ENCODE measurements at places on chromosomes 7 and 10.

DNA sequence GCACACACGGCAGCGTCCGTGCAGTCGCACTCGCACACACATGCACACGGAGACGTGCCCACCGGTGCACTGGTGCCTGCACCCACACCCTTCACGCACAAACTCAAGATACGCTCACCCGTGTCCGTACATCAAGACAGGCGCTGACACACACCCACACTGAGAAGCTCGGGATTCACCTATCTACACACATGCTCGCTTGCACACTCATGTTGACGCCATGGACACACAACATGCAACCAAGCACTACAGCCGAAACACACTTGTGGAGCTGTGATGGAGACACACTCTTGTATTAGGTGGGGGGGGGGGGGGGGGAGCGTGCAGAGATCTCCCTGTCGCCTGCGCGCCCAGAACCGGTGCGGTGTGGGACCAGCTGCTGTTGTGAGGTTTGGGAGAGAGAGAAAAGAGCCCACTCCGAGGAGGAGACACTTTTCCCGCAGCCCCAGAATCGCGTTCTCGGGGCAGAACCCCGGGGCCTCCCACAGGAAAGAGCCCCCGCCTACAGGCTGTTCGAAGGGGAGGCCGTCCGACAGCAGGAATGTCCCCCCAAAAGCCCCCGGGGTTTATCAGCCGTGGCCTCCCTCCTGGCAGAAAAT is 605 bp upstream of the NFKB2 start:
- DNase-seq, result peak; percentile 51

DNA sequence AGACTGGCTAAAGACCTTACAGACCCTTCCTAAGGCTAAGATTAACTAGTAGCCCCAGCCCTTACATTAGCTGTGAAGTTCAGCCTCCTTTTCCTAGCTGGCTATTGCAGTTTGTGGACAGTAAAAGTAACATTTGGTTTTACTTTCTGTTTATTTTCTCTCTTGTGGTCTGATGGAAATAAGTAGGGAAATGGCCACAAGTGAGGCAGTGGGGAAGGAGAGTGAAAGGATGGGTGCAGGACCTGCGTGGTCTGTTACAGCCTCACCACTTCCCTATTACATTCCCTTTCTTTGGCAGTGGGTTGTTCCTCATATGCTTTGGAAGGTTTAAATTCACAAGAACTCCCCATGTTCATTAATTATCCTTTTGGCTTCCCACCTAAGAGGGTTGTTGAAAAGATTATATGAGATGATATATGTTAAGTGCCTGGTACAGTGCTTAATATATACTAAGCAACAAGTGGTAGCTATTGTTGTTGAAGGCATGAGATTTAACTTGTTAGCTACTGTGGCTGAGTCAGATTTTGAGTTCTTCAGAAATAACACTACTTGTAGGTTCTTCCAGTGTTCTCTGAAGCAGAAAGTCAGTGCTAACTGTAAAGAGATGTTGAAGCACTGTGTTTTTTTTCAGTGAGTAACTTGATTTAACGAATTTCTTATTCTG is 181.7 kb downstream of the ST7 start:
- no peak for DNase-seq

DNA sequence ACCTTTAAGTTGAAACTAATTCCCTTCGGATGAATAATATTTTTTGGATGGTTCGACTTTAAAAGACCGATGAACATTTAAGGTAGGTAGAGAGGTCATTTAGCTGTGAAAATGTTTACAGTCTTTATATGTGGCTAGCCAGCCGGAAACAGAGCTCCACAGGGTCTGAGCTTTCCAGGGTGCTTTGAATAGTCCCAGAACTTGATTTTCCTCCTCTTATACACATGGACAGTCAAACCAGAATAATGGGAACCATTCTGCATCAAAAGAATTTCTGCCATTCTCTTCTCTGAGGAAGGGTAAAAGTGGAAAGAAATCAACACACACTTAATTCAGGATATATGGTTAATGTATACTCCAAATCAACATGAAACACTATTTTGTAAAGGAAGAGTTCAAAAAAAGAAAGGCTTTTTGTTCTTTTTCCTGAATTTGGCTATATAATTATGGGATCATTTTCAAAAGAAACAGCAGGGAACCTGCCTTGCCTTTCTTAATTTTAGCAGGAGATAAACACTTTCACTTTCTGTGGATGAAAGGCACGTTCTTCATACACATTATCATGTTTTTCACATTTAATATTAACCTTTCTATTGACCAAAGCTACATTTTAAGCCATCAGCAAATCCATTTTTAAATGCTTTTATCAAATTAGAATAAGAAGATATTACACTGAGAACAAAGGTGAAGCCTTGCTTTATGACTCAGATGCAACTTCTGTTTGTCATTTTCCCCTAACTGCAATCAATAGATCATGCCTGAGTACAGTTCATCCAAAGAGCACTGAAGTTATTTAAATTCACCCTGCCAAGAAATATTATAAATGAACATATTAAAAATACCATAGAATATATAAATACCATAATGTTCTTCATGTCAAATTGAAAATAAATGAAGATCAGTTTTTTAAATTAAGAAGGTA is 307.3 kb downstream of the THSD7A start:
- DNase-seq, result peak; percentile 31

GRCh38 chr10:119406601-119407253 is 135.8 kb downstream of the RGS10 start:
- DNase-seq, result no peak

- DNase-seq, result no peak
Observed at GRCh38 chr7:68185631-68186456, 1189.2 kb downstream of the TYW1 start.

- DNase-seq, result peak; percentile 95
Observed at GRCh38 chr7:44072364-44073231, 7.2 kb upstream of the PGAM2 start.

GRCh38 chr10:117968354-117969182 is 78.2 kb downstream of the RAB11FIP2 start:
- no peak for DNase-seq

DNA sequence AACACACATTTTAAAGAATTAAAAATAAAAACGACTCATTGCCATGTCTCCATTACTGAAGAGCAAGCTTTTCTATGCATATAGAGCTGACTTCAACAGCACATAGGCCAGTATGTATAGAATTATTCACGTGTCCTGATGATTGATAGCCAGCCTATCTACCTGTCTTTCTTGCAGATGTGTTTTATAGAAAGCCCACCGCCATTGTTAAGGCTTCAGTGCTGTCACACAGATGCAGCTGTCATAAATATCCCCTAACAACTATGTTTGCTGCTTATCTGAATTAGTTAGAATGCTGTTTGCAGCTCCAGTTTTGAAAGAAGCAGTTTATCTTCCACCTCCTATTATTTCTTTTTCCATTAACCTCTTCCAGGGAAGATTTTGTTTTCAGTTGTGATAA is 235.9 kb downstream of the SLC25A13 start:
- DNase-seq, result no peak

DNA sequence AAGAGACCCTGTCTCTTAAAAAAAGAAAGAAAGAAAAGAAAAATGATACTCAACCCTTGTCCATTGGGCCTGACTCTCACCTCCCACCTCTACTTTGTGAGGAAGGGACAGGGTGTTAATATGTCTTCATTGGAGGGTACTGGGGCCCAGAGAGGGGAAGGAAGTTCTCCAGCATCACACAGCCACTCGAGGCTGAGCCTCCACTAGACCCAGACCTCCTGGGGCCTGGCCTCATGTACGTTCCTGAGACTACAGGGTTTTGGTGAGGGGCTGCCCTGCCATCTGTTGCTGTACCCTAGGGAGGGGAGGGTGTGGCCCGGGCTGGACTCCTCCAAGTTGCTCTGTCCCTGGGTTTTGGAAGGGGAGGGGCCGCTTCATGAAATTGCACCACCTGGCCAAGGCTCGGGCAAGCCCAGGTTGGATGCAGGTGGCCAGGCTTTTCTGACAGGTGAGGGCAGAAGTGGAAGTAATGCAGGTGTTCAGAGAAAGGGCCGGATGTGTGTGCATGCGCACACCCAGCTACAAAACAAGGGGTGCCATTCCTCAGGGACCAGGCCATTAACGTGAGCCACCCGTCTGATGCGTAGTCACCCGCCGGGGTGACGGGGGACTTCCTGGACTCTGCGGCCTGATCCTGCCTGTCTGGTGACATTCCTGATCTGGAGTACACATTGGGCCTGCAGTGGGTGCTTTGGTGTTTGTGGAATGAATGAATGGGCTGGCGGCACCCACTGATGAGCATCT is 21.7 kb downstream of the GTF2IRD1 start:
- DNase-seq, result no peak

- DNase-seq, result peak; percentile 75
Observed at GRCh38 chr10:43292755-43293676, 26.2 kb upstream of the RASGEF1A start.

GRCh38 chr10:100350914-100351485 is 4.0 kb downstream of the SCD start:
- no peak for DNase-seq

DNA sequence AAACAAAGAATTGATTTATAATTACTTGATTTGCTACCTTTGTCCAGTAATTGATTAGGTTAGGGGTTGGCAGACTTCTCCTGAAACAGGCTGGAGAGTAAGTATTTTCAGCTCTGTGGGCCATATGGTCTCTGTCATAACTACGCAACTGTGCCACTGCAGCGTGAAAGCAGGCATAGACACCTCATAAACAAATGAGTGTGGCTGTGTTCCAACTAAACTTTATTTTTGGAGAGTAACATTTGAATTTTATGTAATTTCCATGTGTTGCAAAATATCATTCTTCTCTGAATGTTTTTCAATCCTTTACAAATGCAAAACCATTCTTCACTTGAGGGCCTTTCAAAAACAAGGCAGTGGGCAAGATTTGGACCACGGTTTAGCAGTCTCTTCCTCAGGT is 76.9 kb downstream of the GALNT17 start:
- DNase-seq, result no peak

- no peak for DNase-seq
Observed at GRCh38 chr7:120052884-120053382, 220.0 kb upstream of the KCND2 start.

DNA sequence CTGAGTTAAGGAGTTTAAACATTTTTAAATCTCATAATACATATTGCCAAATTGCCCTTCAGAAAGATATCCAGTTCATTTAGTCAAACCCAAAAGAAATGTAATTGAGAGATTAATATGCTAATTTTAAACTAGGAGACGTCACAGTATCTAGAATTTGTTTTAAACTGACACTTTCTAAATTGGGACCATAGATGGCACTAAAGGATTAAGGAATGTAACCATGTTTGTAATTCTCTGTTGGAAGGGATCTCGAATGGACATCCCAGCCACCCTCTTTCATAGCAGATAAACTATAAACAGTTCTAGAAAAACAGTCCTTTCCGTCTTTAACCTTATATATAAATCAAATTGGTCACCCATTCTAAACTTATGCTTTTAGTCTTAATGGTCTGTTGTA is 30.0 kb upstream of the SAMD9L start:
- peak; percentile 22 for DNase-seq

- DNase-seq, result no peak
Observed at GRCh38 chr7:875476-876076, 778 bp upstream of the GET4 start.

GRCh38 chr10:129323879-129324278 is 143.2 kb upstream of the MGMT start:
- DNase-seq, result no peak

GRCh38 chr7:34752929-34753328 is 94.9 kb downstream of the NPSR1 start:
- DNase-seq, result no peak

- DNase-seq, result no peak
Observed at GRCh38 chr10:132102717-132103110, 37.0 kb downstream of the JAKMIP3 start.

DNA sequence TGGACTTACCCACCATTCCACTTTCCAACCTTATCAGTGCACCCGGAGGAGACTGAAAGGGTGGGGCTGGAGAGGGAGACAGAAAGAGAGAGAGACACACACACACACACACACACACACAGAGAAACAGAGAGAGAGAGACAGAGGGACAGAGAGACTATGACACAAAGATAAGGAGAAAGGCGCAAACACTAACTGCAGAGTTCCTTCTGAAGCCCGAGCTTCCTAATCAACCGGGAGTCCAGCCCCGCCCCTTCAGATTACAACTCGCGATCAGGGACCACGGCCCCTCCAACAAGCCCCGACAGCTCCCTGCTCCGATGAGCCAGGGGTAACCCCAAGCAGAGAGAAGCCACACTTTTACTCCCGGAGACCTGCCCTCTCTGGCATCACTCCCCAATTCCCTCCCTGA is 499 bp downstream of the GAL3ST4 start:
- no peak for DNase-seq

GRCh38 chr7:69398986-69399385 is 199.3 kb upstream of the AUTS2 start:
- no peak for DNase-seq

- DNase-seq, result no peak
Observed at GRCh38 chr7:76202666-76203030, 952 bp downstream of the SRRM3 start.

- DNase-seq, result no peak
Observed at GRCh38 chr10:78348411-78349164, 314.9 kb downstream of the RPS24 start.

- DNase-seq, result no peak
Observed at GRCh38 chr7:115226410-115226809, 304.5 kb downstream of the MDFIC start.

DNA sequence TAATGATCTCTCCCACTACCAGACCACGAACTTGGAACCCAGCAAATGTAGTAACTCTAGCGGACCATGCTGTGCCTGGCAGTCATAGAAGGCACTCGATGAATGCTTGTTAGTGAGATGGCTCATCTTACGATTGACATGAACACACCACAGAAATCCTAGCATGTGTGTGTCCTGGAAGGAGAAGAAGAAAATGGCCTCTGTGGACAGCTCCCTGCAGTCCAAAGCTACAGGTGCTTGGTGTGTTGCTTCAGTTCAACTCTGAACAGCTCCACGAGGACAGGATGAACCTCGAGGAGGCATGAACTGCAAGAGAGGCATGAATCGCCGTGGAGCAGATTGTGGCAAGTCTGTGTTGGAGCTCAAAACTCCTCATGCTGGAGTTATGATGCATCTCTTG is 93.5 kb downstream of the KLF6 start:
- no peak for DNase-seq

GRCh38 chr10:36452851-36453250 is 672.5 kb upstream of the ANKRD30A start:
- no peak for DNase-seq

- peak; percentile 60 for DNase-seq
Observed at GRCh38 chr7:50730446-50731400, 52.0 kb downstream of the GRB10 start.

DNA sequence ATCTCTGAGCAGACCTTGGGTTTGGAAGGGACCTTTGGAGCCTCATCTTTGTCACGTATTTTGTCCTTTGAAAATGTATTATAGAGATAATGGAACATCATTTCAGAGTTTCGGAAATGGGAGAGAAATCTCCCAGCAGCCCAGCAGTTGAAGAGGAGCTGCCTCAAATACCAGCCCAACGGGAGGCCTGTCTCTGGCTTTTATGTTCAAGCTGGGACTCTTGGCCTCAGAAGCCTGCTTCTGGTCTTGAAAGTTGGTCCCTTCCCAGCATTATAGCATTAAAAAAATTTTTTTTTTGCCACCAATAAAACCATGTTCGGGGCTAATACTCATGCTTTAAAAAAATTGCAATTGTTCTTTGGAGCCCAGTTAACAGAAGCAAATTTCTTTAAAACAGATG is 73.4 kb upstream of the CTBP2 start:
- no peak for DNase-seq

Measured in dermis blood vessel endothelial cell (primary cell).